ENCODE measurements at places on chromosomes 6 and 20.

GRCh38 chr20:50968289-50968688, 9.7 kb downstream of the MOCS3 start:
- no peak for DNase-seq

GRCh38 chr6:85092226-85092625, 327.8 kb upstream of the TBX18 start:
- no peak for DNase-seq

GRCh38 chr6:118740372-118740771, 89.0 kb upstream of the CEP85L start:
- no peak for DNase-seq

- DNase-seq = peak; percentile 88
Measured at GRCh38 chr6:43376551-43376981, 7.1 kb upstream of the ZNF318 start.

GRCh38 chr6:81515562-81516453, 236.7 kb downstream of the TENT5A start:
- no peak for DNase-seq

DNA sequence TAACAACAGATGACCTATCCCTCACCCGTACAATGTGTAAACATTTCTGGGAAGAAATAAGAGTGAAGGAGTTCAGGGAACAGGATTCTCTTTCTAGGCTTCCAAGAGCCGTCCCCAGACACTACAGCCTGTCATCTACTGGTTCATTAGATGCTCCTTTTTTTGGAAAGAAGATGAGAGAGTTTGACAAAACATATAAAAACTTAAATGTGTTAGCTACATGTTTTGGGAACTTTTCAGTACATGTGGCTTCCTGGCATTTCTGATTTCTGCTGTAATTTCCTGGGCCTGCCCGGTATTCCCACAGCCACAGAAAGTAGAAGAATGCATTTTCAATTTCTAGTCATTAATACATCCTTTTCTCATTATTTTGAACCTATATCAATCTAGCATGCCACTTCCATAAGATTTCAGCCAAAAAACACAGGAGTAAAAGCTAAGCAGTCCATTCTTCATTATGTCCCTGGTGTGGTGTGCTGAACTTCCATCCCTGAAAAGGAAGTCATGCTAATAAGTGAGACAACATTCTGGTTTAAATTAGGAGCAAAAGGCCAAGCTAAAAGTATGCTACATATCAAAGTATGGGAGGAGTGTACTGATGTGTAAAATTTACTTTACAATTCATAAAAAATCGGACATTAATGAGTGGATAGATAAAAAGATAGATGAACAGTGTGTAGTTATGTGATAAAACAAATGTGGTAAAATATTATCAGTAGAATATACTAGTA, 198.2 kb downstream of the WDR27 start:
- no peak for DNase-seq

All from GM12878 (cell line).